ENCODE measurements at places on chromosomes 3 and 15. TPM values are rescaled to one million over a fixed set of nuclear protein-coding genes. Genes with fewer than 3 reads are reported as not detected.

The CCR5 gene
- total RNA-seq, result 85.3 TPM

DNA sequence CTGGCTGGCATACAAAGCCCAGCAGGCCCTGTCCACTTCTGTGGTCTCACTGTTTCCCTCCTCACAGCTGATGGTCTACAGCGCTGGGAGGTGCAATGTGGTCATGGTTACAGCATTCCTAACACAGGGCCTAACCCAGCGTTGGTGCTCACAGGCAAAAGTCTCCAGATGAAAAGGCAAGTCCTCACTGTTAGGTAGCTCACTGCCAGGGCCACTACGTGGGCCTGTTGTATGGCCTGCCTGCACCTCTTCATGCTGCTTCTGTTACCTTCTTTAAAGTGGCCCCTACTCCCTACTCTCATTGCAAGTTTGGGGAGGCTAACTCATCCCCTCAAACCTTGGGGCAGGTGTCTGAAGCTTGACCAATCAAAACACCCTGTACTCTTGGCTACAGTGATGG lies 31.3 kb downstream of the CCDC13 start:
- no peak overlapping the region for H3K27ac ChIP-seq
- peaks cover 16% of the 10 kb centered on the region for H3K4me1 ChIP-seq
- H3K36me3 ChIP-seq, result no peaks in the 10 kb centered on the region
- H3K4me3 ChIP-seq, result no peak overlapping the region
- H3K27me3 ChIP-seq, result peaks cover 3% of the 10 kb centered on the region

The TRAIP gene
- total RNA-seq, result 21.0 TPM

- H3K27me3 ChIP-seq, result peaks cover 9% of the 10 kb centered on the region
- H3K36me3 ChIP-seq, result peaks cover 4% of the 10 kb centered on the region
- no peak overlapping the region for H3K27ac ChIP-seq
- no peak for DNase-seq
- peaks cover 18% of the 10 kb centered on the region for H3K4me1 ChIP-seq
- no peak overlapping the region for H3K4me3 ChIP-seq
These were observed 177.2 kb downstream of the LPP start for GRCh38 chr3:188331166-188331565.

GRCh38 chr3:154040283-154040682 lies 80.9 kb upstream of the ARHGEF26 start:
- H3K4me3 ChIP-seq, result no peak overlapping the region
- no peak for DNase-seq
- H3K27ac ChIP-seq, result no peak overlapping the region
- peaks cover 2% of the 10 kb centered on the region for H3K27me3 ChIP-seq

DNA sequence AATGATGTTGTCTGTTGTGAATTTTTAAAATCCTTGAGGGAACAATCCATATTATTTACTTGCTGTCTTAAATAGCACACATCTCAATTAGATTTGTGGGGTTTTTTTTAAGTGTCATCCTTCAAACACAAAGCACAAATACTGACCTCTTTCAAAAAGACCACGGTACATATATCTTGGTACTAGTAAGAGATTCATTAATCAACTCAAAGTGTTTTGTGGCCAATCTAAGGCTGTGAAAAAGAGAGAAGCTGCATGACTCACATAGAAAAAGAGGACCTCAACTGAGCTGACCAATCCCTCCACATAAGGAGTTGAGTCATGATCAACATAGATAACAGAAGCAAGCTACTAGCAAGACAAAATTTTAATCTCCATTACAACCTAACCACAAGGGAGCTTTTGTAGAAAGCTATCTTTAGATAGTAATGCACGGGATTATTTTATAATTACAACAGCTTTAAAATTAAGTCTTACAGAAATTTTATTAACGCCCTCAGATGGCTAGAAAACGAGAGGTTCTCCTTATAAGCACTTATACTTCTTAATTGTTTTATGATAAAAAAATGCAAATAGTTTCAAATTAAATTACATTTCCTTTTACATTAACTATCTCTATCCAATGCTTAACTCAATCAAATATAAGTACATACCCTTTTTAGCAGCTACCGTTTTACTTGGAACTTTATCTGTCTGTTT lies 60.5 kb downstream of the TOP2B start:
- no peak overlapping the region for H3K4me3 ChIP-seq
- H3K27me3 ChIP-seq, result no peaks in the 10 kb centered on the region

All from activated CD4-positive, alpha-beta memory T cell treated with anti-CD3 and anti-CD28 coated beads, Interleukin-2, amount 10 ng/mL, durations not matched to agents 7 days and 5 days (primary cell).